ENCODE measurements at places on chromosomes 12 and 14.

GRCh38 chr12:110921262-110921661 lies 883 bp upstream of the MYL2 start:
- DNase-seq, result peak; percentile 87

GRCh38 chr14:22010545-22011252 lies 337.1 kb upstream of the OR4E1 start:
- DNase-seq, result no peak

DNA sequence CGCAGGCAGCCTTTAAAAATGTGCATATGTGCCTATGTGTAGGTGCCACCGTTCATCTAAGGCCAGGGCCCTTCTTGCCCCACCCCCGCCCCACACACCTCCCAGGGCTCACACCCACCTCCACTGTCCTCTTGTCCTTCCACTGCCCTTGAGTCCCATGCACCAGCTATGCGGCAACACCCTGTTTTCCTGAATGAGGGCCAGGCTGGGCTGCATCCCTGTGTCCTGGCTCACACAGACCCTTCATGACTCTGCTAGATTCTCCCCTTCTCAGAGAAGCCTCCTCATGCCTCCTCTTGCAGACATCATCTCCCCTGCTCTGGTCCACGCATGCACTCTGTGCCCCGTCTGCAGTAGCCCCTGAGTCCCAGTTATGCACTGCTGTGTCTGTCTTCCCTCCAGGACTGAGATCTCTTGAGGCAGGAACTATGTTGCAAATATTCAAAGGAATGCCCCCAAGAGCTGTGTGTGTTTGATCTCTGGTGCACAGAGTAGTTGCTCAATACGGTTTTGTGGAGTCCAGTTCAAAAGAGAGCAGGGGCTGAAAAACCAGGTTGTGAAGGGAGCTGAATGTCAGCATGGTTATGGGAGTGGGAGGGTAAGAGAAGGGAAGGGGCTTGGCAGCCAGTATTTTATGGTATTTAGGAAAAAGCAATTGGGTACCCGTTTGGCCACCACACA lies 47.3 kb upstream of the ESRRB start:
- DNase-seq, result no peak

DNA sequence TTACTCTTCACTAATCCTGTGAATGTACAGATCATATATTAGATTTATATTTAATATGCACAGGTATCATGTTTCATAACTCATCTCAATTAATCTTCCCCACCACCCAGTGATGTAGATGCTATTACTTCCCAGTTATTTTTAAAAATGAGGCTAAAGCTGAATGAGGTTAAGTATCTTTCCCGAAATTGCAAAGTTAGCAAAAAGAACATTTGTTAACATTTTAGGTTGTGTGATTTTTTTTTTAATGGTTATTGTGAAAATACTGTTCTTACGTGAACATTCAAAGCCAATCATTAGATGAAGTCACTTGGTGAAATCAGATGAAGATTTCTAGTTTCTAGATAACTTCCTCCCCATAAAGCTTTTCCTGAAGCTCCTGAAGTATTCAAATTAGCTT lies 186.9 kb upstream of the PLEKHA5 start:
- no peak for DNase-seq

DNA sequence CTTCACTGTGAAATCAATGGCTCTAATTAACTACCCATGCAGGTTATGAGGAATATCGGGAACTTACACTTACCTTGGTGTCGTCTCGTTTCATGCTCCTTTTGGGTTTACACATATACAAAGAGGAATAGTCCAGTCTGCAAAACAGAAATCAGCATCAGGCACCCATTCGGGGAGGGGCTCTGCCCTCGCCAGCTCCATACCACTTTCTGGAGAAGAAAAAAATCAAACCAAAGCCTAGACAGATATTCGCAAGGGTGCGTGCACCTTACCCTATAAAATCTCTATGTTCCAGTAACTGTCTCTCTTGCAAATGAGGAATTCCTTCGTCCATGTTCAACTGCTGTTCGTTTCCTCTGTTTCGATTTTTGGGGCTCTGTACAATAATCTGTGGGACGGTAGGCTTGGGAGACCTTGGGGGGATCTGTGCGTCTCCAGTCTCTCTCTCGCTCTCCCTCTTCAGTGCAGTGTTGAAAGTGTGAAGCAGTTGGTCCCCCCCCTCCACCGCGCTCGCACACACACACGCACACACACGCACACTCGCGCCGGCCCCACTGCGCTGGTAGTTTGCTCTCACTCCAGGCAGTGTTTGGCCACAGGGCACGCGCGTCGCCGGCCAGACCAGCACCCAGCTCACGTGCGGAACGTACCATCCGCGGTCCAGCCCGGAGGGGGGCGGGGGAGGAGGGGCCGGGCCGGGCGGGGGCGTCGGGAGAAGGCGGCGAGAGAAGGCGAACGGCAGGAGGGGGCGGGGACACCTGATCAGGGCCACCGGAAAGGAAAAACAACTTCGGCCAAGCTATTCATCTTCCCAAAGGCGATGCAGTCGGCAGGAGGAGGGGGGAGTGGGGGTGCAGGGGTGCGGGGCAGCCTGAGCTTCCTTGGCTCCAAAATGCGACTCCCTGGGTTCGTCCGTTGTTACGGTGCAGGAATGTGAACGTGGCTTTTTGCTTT lies at the start of gene BHLHE41:
TSS of gene BHLHE41 (minus strand) at position 592 of the 954 bp plus-strand sequence. CDS start at position 334, 258 bp downstream.
- DNase-seq, result peak; percentile 78

DNA sequence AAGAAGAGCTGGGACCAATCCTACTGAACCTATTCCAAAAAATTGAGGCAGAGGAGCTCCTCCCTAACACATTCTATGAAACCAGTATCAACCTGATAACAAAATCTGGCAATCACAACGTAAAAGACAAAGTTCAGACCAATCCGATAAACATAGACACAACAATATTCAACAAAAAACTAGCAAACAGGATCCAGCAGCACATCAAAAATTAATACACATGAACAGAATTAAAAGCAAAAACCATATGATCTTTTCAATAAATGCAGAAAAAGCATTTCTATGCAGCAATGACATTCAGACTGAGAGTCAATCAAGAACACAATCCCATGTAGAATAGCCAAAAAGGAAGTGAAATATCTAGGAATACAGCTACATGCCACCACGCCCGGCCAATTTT lies 7.0 kb upstream of the CLEC14A start:
- DNase-seq, result no peak

GRCh38 chr12:67681105-67681778 lies 32.7 kb downstream of the DYRK2 start:
- DNase-seq, result no peak

Measured in islet precursor cell (in vitro differentiated cells).